ENCODE measurements at places on chromosomes 7 and 10.

DNA sequence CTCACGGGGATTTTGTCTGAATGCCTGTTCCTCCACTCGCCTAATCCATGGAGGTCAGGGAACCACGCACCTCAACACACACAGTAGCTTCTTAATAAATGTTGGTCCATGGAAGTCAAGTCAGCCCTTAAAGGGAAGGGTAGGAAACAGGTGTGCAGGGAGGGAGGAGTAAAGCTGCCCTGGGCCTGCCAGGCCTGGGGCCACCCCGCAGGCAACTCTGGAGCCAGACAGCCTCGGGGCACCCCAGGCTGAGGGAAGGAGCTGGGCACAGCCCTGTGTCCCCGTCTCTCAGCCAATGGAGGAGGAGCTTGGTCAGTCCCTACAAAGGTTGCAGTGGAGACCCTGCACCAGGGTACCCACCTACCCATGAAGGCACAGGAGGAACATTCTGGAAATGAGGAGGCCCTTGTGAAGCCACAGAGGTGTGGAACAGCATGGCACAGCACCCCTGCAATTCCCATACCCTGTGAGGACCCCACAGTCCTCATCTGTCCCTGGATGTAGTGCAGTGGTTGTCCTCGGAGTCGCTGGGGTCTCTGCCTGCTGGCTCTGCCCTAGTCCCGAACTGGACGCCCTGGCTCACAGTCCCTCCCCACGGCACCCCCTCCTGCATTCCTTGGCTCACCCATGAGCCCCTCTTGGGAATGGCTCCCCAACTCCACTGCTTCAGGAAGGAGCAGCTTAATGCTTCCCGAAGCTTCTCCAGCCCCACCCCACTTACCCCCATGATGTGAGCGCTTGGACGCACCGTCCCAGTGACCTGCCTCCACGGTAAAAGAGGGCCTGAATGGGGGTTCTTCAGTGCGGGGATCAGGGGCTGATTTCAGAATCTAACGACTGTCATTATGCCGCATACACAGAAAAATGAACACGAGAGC is 79.2 kb upstream of the INSIG1 start:
- DNase-seq, result no peak

GRCh38 chr10:8183241-8183704 is 128.8 kb downstream of the GATA3 start:
- peak; percentile 57 for DNase-seq

DNA sequence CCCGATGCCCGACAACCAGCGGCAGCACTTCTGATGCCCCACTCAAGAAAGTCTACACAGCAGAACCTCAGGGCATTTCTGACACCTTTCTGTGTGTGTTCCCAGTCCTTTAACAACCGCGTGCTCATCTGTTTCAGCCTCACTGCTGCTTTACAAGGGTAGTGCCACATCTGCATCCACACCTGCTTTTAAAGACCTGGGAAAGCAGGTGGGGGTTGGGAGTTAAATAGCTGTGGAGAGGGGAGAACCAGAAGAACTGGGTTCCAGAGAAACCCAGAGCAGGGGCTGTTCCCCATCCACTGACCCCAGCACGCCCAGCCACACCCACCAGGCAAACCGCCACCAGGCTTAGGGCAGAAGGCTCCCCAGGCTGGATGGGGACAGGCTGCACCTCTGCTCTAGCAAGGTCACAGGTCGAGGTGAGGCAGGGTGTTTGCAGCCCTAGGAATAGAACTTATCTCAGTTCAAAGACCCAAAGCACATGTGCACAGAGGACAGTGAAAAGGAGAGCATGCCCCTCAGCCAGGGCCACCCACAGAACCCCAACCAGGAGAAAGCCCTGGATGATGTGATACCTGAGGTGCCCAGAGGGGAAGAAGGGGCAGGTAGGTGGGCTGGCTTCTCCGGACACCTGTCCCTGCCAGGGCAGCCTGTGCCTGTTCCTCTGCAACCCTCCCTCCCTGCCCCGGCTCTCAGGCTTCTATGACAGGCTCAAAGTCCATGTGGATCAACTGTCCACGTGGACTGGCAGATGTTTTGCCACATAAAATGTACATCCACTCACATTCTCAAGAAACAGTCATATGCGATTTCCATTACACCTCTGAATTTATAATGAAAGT is 51.3 kb downstream of the COBL start:
- no peak for DNase-seq

GRCh38 chr7:77368974-77369373 is 47.2 kb downstream of the GSAP start:
- DNase-seq, result no peak

DNA sequence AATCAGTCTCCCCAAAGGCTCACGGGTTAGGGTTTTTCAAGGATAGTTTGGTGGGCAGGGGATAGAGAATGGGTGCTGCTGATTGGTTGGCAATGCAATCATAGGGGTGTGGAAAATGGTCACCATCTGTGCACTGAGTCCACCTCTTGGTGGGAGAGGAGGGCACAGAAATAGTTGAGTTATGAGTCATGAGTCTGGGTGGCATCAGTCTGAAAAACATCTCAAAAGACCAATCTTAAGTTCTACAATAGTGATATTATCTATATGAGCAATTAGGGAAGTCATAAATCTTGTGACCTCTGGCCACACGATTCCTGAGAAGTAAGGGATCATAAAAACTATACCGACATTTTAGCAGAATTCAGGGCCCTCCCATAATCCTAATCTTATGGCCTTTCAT is 62.7 kb downstream of the LGI1 start:
- no peak for DNase-seq

GRCh38 chr7:147650991-147651390 is 939.6 kb upstream of the C7orf33 start:
- DNase-seq, result no peak

- peak; percentile 66 for DNase-seq
Observed at GRCh38 chr7:3043544-3044371, at the start of gene CARD11. Gene CARD11 (minus strand): TSS chr7:3043867. CDS start chr7:2958506, 85,361 bp downstream.

GRCh38 chr10:1104971-1105370 is 48.8 kb downstream of the WDR37 start:
- DNase-seq, result no peak

GRCh38 chr7:27099453-27100370 is 2.8 kb downstream of the HOXA2 start:
- DNase-seq, result no peak

- no peak for DNase-seq
Observed at GRCh38 chr7:116843378-116843777, 19.0 kb upstream of the CAPZA2 start.

GRCh38 chr7:132933072-132933458 is 148.8 kb downstream of the CHCHD3 start:
- DNase-seq, result peak; percentile 62

DNA sequence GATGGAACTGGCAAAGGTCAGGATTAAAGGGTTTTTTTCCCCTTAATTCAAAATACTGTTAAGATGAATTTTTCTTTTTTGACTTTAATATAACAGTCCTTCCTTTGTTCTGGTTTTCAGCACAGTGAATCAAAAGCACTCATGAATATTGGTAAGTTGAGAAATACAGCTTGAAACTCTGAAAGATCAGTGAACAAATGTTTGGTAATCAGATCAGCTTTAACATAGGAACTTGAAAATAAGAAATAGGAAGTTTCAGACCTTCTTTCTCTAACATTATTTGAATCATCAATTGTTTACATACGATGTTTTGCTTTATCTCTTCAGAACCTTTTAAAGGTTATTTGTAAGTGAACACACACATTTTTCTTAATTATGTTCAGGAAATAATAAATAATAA is 90.5 kb downstream of the SGMS1 start:
- DNase-seq, result no peak

- DNase-seq, result no peak
Observed at GRCh38 chr10:30510932-30511700, 77.1 kb downstream of the MAP3K8 start.

- no peak for DNase-seq
Observed at GRCh38 chr7:127365164-127365956, 27.1 kb downstream of the ZNF800 start.

GRCh38 chr7:11969643-11970042 is 137.6 kb upstream of the THSD7A start:
- DNase-seq, result no peak

DNA sequence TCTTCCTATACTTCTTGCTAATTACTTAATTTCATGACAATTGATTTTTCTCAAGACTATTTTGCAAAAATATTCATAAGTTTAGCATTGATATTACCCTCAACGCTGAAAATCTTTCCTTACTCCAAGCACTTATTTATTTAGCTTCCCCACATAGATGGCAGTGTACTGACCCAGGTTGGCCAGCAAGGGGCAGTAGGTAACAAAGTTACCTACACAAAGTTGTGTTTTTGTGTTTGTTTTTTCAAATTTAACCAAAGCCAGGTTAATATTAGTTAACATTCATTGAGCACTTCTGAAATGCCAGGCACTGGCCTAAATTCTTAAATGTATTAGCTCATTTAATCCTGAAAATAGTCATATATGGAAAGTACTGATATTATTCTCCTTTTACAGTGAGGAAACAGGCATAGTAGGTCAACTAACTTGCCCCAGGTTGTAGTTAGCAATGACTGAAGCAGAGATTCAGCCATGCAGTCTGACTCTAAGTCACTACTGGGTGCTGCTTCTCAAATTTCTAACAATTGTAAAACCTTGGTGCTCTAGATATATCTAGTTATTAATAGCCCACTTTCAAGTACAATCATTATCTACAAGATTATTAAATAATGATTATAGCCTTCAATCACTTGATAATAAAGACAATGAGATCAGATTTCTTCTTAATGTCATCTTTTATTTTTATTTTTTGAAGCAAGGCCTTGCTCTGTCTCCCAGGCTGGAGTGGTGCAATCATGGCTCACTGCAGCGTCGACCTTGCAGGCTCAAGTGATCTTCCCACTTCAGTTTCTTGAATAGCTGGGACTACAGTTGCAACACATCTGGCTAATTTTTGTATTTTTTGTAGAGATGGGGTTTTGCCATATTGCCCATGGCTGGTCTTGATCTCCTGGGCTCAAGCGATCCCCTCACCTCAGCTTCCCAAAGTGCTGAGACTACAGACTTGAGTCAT is 5.8 kb upstream of the GGCT start:
- peak; percentile 47 for DNase-seq

DNA sequence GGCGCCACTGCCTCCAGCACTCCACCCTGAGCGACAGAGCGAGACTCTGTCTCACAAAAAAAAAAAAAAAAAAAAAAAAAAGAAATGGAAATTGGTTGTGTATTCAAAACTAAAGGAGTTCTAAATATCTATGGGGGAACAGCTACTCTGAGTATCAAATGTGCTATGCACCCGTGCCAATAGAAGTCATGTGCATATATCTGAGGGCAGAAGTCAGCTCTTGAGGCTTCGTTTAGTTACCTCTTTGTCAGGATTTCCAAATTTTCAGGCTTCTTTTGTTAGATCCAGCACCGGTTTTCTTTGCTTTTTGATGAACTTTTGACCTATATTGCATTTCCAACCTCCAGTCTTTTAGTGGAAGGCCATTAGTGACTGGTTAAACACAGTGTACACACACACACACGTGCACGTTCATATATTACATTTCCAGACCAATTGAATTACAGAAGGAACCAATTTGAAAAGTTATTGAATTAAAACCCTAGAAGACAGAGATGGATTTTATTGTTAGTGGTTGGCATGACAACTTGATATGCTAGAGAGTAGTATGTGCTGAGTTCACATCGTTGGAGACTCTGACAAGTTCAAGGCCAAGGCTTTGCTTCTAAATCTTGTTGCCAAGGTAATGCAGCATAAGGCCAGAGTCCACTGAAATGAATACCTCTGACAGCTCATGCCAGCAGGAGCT is 33.1 kb upstream of the ADD3 start:
- DNase-seq, result no peak

- no peak for DNase-seq
Observed at GRCh38 chr7:129264534-129264933, 39.7 kb downstream of the AHCYL2 start.

GRCh38 chr10:13146379-13146778 is 15.0 kb upstream of the MCM10 start:
- no peak for DNase-seq
